ENCODE measurements at places on chromosomes 2 and 18. TPM values are rescaled to one million over a fixed set of nuclear protein-coding genes. Genes with fewer than 3 reads are reported as not detected.

Gene CHRNG
- total RNA-seq = not detected

Gene TMEM163
- total RNA-seq = not detected

Gene HOXD13
- total RNA-seq = 0.09 TPM

Gene NXPH2
- not detected for total RNA-seq

Gene EMILIN2
- total RNA-seq = 26.5 TPM

Gene TCF23
- not detected for total RNA-seq

Gene HOXD12
- total RNA-seq = not detected

Gene SS18
- total RNA-seq = 87.3 TPM

Gene UPP2
- total RNA-seq = not detected

Gene EFEMP1
- 1,445 TPM for total RNA-seq

All from smooth muscle cell of bladder (primary cell).